ENCODE measurements at places on chromosomes 2 and 18.

GRCh38 chr2:199734011-199734410 lies 117.0 kb downstream of the FTCDNL1 start:
- DNase-seq = no peak

DNA sequence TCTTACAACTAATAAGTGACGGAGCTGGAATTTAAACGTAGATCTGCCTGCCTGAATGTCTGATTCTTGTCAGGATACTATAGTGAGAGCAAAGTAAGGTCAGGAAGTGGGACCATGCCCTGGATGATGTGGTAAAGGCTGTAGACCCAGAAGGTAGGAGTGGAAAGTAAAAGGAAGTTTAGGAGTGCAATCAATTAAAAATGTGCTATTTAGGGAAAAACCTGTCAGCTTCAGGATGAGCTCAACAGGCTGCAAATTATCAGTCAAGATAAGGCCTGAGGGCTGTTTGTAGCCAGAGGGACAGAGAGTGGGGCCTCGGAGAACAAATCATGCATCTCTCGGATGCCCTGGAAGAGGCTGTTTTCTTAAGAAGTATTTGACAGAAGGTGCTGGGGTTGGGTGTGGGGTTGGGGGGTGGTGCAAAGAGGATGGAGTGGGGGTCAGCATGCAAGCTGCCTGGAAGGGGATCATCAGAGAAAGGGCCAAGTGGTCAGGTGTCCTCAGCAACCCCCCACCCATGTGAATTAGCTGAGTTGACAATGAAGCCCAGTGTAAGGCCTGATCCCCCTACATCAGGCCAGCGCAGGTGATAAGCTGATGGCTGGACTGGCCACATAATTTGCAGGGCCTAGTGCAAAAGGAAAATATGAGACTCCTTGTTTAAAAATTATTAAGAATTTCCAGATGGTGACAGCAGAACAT lies 53.2 kb upstream of the MAPRE3 start:
- no peak for DNase-seq

GRCh38 chr2:151851761-151852160 lies 23.5 kb upstream of the ARL5A start:
- DNase-seq = no peak

GRCh38 chr2:158900345-158900744 lies 68.1 kb upstream of the TANC1 start:
- DNase-seq = no peak

- peak; percentile 29 for DNase-seq
Observed at GRCh38 chr2:46942143-46942526, 26.5 kb upstream of the MCFD2 start.

- no peak for DNase-seq
Observed at GRCh38 chr2:141534666-141535362, 596.0 kb downstream of the LRP1B start.

DNA sequence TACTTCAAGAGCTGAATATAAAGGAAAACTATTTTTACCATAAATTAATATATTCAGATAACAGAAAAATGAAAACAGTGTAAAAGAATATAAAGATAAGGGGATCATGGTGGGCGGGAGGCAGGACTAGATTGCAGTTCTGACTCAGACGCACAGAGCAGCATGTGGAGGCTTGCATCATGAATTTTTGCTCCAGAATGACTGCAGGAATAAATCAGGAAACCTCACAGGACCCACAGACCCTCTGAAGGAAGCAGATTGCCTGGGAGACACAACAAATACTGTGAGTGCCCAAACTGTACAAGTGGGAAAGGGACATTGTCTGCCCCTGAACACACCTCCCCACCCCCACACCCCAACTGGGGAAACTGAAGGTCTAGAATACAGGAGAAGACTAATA lies 19.2 kb upstream of the SIGLEC15 start:
- no peak for DNase-seq

DNA sequence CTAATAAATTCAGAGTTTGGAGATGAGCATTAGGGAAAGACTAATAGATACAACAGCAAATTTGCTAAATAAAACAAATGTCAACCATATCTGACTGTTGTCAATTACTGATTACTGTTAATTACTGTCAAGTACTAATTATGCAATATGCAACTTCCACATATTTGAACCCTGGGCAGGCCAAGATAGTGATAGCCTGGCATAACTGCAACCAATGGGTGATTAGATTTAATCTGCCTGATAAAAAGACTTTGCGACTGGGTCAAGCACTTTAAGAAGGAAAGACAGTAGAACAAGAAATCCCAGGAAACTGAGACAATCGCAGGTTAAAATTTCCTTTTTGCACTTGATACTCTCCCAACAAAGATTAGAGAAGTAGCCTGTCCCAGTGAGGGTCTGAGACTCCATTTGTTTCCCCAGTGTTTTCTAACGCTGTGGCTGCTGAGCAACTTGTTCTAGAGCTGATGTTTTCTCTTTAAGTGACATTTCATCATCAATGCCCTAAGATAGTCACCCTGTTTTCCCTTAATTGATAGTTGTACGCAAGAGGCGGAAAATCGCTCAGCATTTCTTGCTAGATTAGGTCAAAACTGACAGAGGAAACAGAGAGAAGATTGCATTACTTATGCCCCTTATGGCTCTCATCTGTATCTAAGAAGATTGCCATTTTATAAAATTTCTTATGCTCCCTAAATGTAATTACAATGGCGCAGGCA lies 17.8 kb downstream of the ARHGAP15 start:
- no peak for DNase-seq

GRCh38 chr2:165391791-165392190 lies 77.7 kb upstream of the CSRNP3 start:
- no peak for DNase-seq

DNA sequence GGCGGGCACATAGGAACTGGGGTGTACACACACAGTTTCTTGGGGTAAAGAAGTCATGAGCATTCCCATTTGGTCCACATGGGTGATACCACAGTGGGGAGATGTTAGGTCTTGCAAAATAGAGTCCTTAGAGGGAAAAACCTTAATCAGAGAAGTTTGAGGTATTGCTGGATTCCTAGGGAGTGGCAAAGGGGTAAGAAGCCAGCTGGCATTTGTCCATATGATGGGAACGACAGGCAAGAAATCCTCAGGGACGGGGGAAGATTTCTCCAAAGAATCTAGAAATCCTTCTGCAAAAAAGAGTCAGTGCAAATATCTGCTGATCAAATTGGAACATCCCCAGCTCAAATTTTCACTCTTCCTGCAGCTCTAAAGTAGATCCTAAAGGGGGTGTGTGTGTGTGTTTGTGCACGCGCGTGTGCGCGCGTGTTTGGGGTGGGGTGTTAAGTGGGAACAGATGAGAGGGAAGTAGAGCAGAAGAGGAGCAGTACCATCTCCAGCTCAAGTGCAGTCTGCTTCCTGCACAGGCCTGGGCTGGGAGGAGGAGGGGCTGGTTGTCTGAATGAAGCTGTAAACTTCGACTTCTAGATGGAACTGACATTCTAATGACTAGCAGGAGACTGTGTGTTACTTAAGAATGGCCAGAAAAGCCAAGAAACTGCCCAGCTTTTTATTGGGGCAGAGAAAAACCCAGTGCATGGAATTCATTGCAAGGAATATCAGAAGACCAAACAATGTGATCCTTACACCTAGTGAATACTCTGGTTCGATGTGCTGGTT lies 168.0 kb downstream of the SPP2 start:
- no peak for DNase-seq

DNA sequence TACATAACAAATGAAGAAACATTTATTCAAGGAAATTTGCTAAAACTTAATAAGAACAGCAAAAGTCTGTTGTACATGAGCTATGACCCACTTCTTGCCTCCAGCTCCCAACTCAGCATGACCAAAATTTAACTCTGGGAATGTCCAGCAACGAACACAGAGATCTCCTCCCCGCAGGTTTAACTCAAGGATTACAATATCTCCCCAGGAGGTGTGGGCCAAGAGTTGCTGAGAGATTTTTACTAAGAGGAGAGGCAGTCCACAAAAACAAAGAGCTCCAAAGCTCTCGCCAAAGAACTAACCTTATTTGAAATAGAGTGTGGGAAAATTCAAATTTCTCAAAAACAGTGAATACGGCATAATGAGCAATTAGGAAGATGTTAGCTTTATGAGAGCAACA lies 318.5 kb downstream of the GRB14 start:
- no peak for DNase-seq

- no peak for DNase-seq
Observed at GRCh38 chr2:232533944-232534710, 5.4 kb upstream of the CHRNG start.
